ENCODE measurements at places on chromosomes 16 and 17. TPM values are rescaled to one million over a fixed set of nuclear protein-coding genes. Genes with fewer than 3 reads are reported as not detected.

Gene IGFALS
- not detected for total RNA-seq

Gene NPIPA3
- total RNA-seq: not detected

Gene TERB1
- under 0.01 TPM for total RNA-seq

Gene TBC1D3I
- not detected for total RNA-seq

Gene KRT33B
- total RNA-seq: 0.18 TPM

Gene ABCA8
- 1.8 TPM for total RNA-seq

Gene DCTN5
- total RNA-seq: 111 TPM

Gene CLDN9
- not detected for total RNA-seq

Measured in IMR-90 (cell line).